Psoas muscle (tissue), 8 donors: ENCODE measurements at places on chromosomes 7 and 10. TPM values are rescaled to one million over a fixed set of nuclear protein-coding genes. Genes with fewer than 3 reads are reported as not detected.

Gene RNF148
- 0.05 TPM for polyA plus RNA-seq

Gene MAGI2
- polyA plus RNA-seq = 1.4 TPM

Gene DENND2A
- 2.7 TPM for polyA plus RNA-seq

Gene ABCB1
- 0.59 TPM for polyA plus RNA-seq

Gene SFMBT2
- polyA plus RNA-seq = 0.59 TPM

Gene PHTF2
- polyA plus RNA-seq = 42.3 TPM

Gene IL2RA
- polyA plus RNA-seq = 0.20 TPM

Gene FKBP9
- 22.1 TPM for polyA plus RNA-seq

Gene HOXA1
- 0.22 TPM for polyA plus RNA-seq

Gene EPO
- polyA plus RNA-seq = not detected

Gene SLC26A3
- polyA plus RNA-seq = not detected

Gene COX15
- polyA plus RNA-seq = 43.9 TPM

Gene VSTM2A
- polyA plus RNA-seq = not detected

Gene FAM25A
- polyA plus RNA-seq = not detected

Gene DLX5
- not detected for polyA plus RNA-seq

Gene PITRM1
- polyA plus RNA-seq = 51.0 TPM

Gene RET
- 0.75 TPM for polyA plus RNA-seq

Gene CTTNBP2
- 0.26 TPM for polyA plus RNA-seq

Gene GDF2
- polyA plus RNA-seq = not detected

Gene TUBAL3
- 0.06 TPM for polyA plus RNA-seq

Gene SLC13A1
- not detected for polyA plus RNA-seq

Gene SBDS
- polyA plus RNA-seq = 270 TPM

Gene FOXI2
- not detected for polyA plus RNA-seq

Gene AGBL3
- 0.76 TPM for polyA plus RNA-seq

Gene TRIM56
- polyA plus RNA-seq = 3.2 TPM

Gene GNG11
- 9.1 TPM for polyA plus RNA-seq

Gene CHAT
- polyA plus RNA-seq = not detected

Gene CAV2
- polyA plus RNA-seq = 10.9 TPM

Gene MEOX2
- 4.0 TPM for polyA plus RNA-seq

Gene ZNF789
- 6.2 TPM for polyA plus RNA-seq

Gene TRUB1
- polyA plus RNA-seq = 8.9 TPM

Gene PAX2
- polyA plus RNA-seq = not detected

Gene NODAL
- 0.08 TPM for polyA plus RNA-seq

Gene ZNF25
- polyA plus RNA-seq = 18.7 TPM

Gene CCDC126
- polyA plus RNA-seq = 7.2 TPM

Gene HOXA5
- polyA plus RNA-seq = 4.6 TPM

Gene PIP
- polyA plus RNA-seq = 0.18 TPM

Gene SMKR1
- not detected for polyA plus RNA-seq

Gene LIPF
- 0.70 TPM for polyA plus RNA-seq

Gene TAS2R39
- not detected for polyA plus RNA-seq

Gene C10orf105
- 0.01 TPM for polyA plus RNA-seq

Gene ANK3
- polyA plus RNA-seq = 138 TPM

Gene STARD3NL
- polyA plus RNA-seq = 14.1 TPM
